ENCODE measurements at places on chromosomes 12 and 14.

DNA sequence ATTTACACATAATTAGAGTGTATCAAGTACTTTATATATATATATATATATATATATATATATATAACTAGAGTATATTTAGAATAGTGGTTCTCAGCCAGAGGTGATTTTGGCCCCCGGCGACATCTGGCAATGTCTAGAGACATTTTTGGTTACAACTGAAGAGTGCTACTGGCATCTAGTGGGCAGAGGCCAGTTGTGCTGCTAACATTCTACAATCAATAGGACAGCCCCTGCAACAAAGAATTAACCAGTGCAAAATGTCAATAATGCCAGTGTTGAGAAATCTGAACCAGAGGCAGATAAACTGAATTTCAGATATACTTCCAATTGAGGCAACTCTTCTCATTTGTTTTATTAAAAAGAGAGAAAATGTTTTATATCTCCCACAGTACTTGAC is 8.9 kb downstream of the GTF2A1 start:
- peak; percentile 53 for DNase-seq

- peak; percentile 97 for DNase-seq
Observed at GRCh38 chr12:122909442-122910288, 13.7 kb upstream of the VPS37B start.

- no peak for DNase-seq
Observed at GRCh38 chr12:57619434-57620244, 8.4 kb downstream of the ARHGEF25 start.

- peak; percentile 7 for DNase-seq
Observed at GRCh38 chr12:89225808-89226411, 126.4 kb downstream of the DUSP6 start.

DNA sequence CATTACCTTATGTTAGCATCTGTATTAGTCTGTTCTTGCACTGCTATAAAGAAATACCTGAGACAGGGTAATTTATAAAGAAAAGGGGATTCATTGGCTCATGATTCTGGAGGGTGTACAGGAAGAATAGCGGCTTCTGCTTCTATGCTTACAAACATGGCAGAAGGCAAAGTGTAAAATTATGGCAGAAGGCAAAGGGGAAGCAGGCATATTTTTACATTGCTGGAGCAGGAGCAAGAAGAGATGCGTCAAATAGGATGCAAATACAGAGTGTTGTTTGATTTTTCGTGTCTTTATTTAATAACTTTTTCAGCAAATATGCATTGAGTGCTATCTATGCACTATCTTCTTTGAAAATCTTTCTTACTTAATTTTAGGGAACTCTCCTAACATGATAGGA is 210.7 kb upstream of the SSTR1 start:
- no peak for DNase-seq
